ENCODE measurements at places on chromosomes 2 and 18.

GRCh38 chr2:176763851-176764404 lies 448.7 kb upstream of the HNRNPA3 start:
- no peak for DNase-seq

DNA sequence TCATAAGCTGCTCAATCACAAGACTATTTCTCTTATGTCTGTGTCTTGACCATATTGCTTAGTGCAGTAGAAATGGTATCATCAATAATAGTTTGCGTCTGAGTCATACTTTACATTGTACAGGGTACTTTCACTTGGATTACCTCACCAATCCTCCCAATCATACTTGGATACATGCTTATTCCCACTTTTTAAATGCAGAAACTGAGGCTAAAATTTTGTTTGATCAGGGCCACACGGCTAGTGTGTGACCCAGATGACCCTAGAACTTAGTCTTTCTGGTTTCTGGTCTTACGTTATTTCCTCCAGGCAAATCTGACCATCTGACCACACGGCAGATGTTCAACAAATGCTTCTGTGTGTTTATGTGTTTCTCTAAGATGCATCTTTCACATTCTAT lies 23.8 kb upstream of the CCL20 start:
- DNase-seq: no peak

- no peak for DNase-seq
These were observed 123.5 kb downstream of the TANC1 start for GRCh38 chr2:159091976-159092375.

DNA sequence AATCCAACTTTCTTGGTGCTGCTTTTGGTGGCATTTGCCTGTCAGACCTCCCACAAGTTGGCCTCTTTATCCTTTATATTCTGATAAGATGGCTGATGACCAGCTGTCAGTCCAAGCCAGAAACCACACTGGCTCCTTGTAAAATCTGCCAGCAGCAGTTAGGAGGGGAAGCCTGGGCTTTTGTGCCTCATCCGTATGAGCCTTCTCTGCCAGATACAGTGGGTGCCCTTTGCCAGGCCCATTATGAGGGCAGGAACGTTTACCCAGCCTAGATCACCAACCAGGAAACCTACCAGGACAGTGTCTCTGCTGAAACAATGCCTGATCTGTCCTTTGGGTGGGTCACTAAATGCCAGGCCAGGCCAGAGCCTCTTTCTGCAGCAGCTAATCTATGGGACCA lies 202.9 kb upstream of the SP5 start:
- no peak for DNase-seq

DNA sequence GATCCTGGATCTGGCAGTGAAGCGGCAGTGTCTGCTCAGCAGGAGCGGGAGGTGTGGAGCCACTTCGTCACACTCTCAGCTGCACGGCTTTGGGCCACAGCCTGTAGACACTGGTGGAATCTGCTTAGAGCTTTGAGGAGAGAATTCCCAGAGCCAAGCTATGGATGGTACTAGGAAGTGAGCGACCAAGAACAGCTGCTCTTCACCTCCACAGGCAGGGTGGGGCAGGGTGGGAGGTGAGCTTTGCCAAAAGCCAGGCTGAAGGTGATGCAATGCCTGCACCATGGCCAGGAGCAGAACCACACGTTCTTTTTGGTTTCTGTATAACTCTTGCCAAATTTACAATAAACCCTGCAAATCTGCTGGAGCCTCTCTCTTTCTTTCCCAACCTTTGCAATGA lies 226.1 kb downstream of the ANKRD30B start:
- no peak for DNase-seq

DNA sequence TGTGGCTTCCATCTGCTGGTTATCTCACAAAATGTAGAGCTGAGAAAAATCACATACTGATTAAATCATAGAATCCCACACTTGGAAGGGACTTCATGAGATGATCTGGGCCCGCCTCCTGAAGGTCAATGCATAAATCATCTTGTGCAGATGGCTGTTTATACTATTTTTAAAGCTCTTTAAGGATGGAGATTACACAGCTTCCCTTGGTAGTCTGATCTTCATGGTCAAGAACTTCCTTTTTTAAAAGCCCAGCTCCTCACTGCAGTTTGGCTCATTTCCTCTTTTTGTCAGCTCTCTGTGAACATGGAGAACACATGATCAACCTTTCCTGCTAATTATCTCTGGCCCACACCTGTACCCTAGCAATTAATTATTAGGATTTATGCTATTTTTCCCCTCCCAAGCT lies 25.9 kb downstream of the GCG start:
- no peak for DNase-seq

DNA sequence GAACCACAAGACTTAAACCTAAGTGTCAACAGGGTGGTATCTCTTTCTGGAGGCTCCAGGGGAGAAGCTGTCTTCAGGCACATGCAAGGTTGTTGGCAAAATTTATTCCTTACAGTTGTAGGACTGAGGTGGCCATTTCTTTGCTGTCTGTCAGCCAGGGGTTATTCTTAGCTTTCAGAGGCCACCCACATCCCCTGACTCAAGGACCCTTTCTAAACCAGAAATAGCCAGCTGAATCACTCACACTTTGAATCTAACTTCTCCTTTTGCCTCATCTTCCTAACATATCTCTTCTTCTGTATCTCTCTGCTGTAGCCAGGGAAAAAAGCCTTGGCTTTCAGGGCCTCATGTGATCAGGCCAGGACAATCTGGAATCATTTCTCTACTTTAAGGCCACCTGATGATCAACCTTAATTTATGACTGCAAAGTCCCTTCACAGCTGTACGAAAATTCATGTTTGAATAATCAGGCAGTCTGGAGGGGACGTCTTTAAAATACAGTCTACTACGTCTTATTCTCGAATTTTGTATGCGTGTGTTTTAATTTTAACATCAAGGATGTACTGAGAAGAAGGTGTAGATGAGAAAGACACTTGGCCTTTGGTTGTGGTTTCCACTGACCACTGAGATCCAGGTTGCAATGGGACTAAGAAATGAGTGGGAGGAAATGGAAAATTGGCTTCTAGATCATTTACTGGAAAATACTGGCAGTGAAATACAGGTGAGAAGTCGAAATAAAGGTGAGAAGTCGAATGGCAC lies 90.4 kb downstream of the DOCK10 start:
- DNase-seq: no peak

GRCh38 chr2:190837952-190838361 lies 42.7 kb upstream of the GLS start:
- DNase-seq: no peak

DNA sequence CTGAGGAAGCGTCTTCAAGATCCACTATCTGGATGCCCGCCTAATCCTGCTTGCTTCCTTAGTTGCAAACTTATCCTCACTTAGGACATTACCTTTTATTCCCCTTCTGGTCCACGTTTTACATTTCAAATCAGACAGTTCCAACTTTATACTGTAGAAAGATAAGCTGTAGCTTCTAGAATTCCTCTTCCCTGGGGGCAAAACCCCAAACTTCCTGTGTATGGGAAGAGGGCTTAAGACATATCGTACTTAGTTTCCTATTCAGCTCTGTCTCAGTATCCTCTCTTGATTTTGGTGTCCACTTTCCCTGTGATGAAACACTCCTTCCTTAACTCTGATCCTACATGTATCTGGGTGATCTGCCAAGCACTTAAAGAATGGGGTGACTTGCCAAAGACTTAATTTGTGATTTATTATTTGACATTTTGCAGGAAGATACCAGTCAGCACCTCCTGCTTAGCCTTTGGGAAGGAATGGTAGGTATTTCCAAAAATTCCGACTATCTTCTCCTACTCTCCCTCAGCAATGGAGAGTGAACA lies 245.2 kb downstream of the CDCA7 start:
- DNase-seq: no peak

DNA sequence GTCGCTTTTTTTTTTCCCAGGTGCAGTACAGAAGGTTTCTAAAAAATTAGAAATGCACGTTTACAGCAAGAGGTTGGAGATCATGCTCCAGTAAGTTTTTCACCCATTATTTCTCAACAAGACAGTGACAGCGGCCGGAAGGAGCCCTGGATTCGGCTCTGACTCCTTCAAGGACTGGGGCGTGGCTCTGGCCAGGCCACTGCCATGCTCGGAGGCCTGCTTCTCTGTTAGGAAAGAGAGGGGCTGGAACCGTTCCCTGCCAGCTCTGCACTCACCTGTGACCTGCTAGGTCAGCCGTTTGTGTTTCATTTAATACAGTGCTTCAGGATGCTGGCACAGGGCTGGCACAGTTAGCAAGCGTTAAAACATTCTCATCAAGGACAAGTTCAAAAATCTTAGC lies 6.7 kb upstream of the IAH1 start:
- no peak for DNase-seq

DNA sequence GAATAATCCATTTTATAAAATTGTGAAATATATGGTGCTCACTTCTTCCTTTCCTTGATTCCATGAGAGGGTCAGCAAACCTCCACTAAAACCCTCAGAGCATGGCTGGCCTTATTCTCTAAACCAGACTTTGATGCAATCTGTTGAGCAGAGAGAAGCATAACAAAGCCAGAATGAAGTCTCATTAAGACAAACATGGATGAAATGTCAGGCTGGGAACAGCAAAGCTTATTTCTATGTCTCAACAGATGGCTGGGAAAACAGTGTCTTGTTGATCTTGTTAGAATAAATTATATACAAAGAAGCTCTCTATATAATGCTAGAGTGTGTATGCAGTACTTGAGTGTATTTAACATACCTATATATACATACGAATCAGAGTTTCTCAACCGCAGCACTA lies 227.1 kb upstream of the LYPD1 start:
- DNase-seq: no peak

DNA sequence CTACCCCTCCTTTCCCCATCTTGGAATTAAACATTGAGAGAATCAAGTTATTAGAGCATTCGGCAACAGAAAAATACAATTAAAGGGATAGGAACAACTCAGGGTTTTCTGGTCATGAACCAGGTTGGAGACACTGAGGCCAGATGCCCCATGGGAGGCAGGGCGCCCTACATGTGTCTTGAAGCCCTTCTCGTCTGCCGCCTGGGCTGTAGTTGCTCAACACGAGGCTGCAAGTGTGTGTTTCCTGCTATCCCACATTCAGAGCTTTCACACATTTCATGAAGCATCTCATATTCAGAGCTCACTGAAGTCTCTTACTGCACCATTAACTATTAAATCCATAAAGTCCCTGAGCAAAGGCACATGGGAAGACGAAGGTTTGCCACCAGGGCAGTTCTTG lies 28.8 kb downstream of the TTC39C start:
- DNase-seq: no peak

DNA sequence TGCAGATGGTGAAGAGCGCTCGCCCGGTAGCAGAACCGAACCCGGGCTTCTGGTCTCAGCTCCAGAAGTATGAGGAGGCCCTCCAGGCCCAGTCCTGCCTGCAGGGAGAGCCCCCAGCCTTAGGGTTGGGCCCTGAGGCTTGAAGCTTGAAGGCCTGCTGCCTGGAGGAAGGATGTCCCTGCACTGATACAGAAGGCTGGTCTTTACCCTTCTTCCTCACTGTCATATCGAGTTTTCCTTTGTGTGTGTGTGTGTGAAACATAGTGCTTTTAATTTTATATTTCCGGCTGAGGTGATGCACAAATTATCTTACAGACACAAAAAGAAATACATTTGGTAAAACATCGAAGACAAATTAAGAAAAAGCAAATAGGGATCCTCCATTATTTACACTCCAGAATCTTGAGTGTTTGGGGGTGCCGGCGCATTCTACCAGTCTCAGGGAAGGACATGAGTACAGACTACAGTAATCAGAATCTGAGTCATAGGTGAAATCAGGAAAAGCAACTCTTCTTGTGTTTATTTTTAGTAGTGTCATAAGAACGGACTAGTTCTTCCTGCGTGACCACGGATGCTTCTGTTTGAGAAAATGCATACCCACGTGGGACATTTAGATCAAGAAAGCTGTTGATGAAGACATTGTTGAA lies 1.3 kb downstream of the DUSP28 start:
- no peak for DNase-seq

GRCh38 chr2:221689140-221689539 lies 117.0 kb upstream of the EPHA4 start:
- DNase-seq: no peak

DNA sequence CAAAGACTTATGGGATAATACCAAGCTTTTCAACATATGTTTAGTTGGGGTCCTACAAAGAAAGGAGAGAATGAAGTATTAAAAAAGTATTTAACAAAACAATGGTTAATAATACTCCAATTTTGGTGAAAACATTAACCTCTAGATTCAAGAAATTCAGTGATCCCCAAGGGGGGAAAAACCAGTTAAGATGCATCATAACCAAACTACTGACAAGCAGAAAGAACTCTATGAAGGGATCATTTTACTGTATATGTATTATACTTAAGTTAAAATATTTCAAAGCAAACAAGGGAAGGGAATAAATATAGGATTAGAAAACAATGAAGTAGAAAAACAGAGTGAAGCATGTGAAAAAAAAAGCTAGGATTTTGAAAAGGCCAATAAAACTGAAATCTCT lies 8.7 kb downstream of the CNRIP1 start:
- no peak for DNase-seq

- no peak for DNase-seq
These were observed 543.6 kb upstream of the NRP2 start for GRCh38 chr2:205138735-205139134.

- no peak for DNase-seq
These were observed 77.1 kb upstream of the TNP1 start for GRCh38 chr2:216936954-216937357.

DNA sequence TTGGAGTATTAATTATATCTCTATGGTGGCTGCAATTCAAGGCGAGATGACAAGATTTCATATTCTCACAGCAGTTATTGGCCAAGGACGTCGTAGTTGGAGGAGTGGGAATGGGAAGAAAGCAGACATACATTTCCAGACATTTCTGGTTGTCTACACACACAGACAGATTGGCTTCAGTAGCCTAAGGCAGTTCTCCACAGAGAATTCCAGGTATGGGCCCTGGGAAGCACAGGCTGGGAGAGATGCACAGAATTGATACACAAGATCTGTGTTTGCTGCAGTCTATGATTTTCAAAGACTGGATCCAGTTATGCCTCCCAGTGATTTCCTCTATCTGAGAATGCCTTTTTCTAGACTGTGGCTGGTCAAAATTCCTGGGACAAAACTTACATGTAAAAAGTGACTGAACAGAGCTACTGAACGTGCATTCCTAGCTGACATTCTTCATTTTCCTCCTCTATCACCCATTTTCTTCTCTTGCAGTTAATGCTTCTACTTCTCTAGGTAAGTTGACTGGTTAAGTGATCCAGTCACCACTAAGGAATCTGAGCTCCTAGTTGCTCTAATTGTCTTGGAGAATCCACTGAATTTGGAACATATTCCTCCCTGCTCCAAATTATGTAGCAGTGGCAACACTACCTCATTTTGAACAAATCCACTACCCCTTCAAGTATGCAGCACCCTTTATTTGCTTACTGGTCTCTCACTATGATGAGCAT lies 386.7 kb upstream of the CDH7 start:
- DNase-seq: no peak

DNA sequence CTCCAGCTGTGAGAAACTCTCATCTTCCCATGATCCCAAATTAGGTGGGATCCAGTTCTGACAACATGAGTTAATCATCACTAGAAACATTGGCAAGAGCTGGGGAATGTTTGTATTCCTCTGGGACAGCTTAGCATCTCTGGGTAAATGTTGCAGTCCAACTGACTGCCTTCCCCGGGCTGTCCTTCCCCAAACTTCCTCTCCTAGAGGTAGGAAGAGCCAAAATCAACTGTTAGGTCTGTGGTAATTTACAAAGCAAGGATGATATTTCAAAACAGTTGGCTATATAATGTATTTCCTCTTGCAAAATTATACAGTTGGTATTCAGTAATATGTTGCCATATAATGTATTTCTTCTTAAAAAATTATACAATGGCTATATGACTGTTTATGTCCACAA lies 148.5 kb downstream of the MGAT5 start:
- no peak for DNase-seq

GRCh38 chr2:174027956-174028355 lies 62.8 kb upstream of the SP3 start:
- no peak for DNase-seq
